ENCODE measurements at places on chromosomes 12 and 14.

DNA sequence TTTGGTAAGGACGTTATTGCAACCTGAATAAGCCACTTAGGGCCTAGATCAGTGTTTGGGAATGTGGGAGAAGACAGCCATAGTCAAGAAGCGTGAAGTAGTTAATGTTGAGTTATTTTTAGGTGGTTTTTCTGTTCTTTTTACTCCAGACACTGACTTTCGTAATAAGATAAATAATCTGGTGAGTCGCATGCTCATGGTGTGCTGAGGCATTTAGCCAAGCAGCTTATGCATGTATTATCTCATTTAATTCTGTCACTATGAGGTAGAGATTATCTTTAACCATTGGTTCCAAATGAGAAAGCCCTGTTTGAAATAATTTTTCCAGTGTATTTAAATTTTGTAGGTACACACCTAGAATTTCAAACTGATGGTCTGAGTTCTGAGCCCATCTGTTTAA, 67.3 kb downstream of the RCOR1 start:
- no peak for DNase-seq

DNA sequence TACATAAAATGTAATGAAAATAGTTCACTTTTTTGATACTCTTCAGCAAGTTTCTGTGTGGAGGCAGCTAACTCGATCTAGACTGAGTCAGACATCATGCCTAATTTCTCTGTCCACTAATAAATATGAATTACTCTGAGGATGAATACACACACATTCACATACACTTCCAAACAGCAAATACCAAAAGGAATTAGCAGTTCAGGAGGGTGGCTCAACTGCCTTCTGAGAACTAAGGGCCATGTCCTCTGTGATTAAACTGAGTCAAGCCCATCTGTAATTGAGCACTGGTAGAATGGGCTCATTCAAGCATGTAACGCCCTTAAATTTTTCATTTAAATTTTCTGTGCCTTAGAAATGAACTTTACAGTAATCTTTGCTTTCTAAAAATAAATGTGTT, 242.5 kb downstream of the AKAP6 start:
- DNase-seq = no peak

GRCh38 chr14:80523518-80524117, 312.3 kb upstream of the DIO2 start:
- no peak for DNase-seq

- DNase-seq = no peak
These were observed 75.9 kb upstream of the GNG2 start for GRCh38 chr14:51784466-51784865.

GRCh38 chr14:23409475-23409874, 1.4 kb upstream of the MYH6 start:
- DNase-seq = no peak

All from ureter (tissue), 1 donor.